ENCODE measurements at places on chromosomes 11 and 22.

- no peak for DNase-seq
Measured at GRCh38 chr11:103928802-103929161, 107.7 kb upstream of the DDI1 start.

- DNase-seq, result peak; percentile 64
Measured at GRCh38 chr11:45993531-45994001, 71.1 kb downstream of the LARGE2 start.

DNA sequence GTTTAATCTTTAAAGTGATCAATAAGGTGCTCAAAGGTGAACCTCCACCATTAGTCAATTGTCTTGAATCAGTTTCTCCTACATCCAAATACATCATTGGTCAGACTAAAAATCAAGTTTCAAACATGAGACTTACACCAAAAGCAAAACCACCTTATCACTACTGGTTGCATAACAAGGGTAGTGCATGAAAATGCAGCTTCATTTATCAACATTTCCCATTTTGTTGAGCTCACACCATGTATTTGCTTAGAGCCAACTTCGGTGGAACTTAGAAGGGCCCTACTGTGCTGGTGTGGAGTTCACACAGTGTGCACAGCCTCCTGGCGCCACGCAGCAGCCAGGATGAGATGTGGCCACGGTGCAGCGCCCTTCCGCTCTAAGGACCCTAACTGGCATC lies 23.1 kb upstream of the PHLDA2 start:
- DNase-seq, result no peak

GRCh38 chr11:6557761-6558674 lies 45.4 kb downstream of the RRP8 start:
- no peak for DNase-seq

- DNase-seq, result peak; percentile 87
Measured at GRCh38 chr11:69644071-69644961, 3.4 kb downstream of the CCND1 start.

- DNase-seq, result no peak
Measured at GRCh38 chr11:71994786-71995185, 3.9 kb upstream of the IL18BP start.
